T-helper 1 cell treated with Interleukin-12 subunit alpha and Interleukin-12 subunit beta and Interleukin-4 antibody, amounts not matched to agents 30 ng/mL and 1 ng/mL, for 36 hours (primary cell): ENCODE measurements at places on chromosomes 12 and 14. TPM values are rescaled to one million over a fixed set of nuclear protein-coding genes. Genes with fewer than 3 reads are reported as not detected.

KERA gene
- not detected in 2 replicates for total RNA-seq

E2F7 gene
- total RNA-seq = 15.1 and 16.1 TPM in 2 replicates

ABCC9 gene
- not detected in 2 replicates for total RNA-seq

HECTD1 gene
- total RNA-seq = 102 and 107 TPM in 2 replicates

SLCO1B3 gene
- not detected in 2 replicates for total RNA-seq

CACNA1C gene
- total RNA-seq = 0.42 and 0.54 TPM in 2 replicates

KRT80 gene
- total RNA-seq = not detected in 2 replicates

LYZ gene
- 1.3 and 1.8 TPM in 2 replicates for total RNA-seq

SIX4 gene
- 1.2 and 1.4 TPM in 2 replicates for total RNA-seq

RFX4 gene
- total RNA-seq = not detected in 2 replicates

SPIC gene
- not detected in 2 replicates for total RNA-seq

TOMM20L gene
- total RNA-seq = not detected in 2 replicates

TMEM233 gene
- total RNA-seq = not detected in 2 replicates

DLST gene
- total RNA-seq = 87.6 and 95.8 TPM in 2 replicates

CCDC60 gene
- not detected in 2 replicates for total RNA-seq

AQP6 gene
- not detected in 2 replicates for total RNA-seq

REP15 gene
- total RNA-seq = 1.4 and 1.8 TPM in 2 replicates

SPPL3 gene
- total RNA-seq = 30.2 and 32.7 TPM in 2 replicates

P2RX2 gene
- total RNA-seq = not detected in 2 replicates

EMP1 gene
- 15.7 and 16.3 TPM in 2 replicates for total RNA-seq
